GM23248 (cell line): ENCODE measurements at places on chromosomes 12 and 14. TPM values are rescaled to one million over a fixed set of nuclear protein-coding genes. Genes with fewer than 3 reads are reported as not detected.

Gene NDRG2
- 2.8 TPM in 1 of 2 replicates, not detected in the other for total RNA-seq

Gene CPNE6
- not detected in 2 replicates for total RNA-seq

Gene RAB35
- total RNA-seq: 32.0 and 37.1 TPM in 2 replicates

Gene SLC6A15
- total RNA-seq: 2.6 and 3.2 TPM in 2 replicates

Gene KRT72
- not detected in 2 replicates for total RNA-seq

Gene ATP5F1B
- 456 and 505 TPM in 2 replicates for total RNA-seq
